H9 (cell line): ENCODE measurements at places on chromosomes 6 and 20. TPM values are rescaled to one million over a fixed set of nuclear protein-coding genes. Genes with fewer than 3 reads are reported as not detected.

DNA sequence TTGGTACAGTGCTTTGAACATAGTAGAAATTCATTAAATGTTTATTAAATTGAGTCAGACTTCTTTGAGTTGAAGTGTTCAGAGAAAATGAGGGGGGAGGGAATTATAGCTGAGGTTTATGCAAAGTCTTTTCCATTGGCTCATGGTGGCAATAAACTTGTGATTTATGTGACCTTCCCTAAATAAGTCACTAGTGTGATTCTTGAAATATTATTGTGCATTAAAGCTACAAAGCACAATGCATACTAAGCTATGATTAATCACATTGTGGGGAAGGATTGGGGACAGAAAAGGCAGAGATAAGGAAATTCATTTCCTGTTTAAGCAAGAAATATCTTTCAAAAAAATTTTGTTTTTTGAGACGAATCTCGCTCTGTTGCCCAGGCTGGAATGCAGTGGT is 877.5 kb downstream of the TFAP2A start:
- DNase-seq, result no peak

GRCh38 chr20:60062431-60063047 is 104.3 kb downstream of the CDH26 start:
- DNase-seq, result peak; percentile 22

DNA sequence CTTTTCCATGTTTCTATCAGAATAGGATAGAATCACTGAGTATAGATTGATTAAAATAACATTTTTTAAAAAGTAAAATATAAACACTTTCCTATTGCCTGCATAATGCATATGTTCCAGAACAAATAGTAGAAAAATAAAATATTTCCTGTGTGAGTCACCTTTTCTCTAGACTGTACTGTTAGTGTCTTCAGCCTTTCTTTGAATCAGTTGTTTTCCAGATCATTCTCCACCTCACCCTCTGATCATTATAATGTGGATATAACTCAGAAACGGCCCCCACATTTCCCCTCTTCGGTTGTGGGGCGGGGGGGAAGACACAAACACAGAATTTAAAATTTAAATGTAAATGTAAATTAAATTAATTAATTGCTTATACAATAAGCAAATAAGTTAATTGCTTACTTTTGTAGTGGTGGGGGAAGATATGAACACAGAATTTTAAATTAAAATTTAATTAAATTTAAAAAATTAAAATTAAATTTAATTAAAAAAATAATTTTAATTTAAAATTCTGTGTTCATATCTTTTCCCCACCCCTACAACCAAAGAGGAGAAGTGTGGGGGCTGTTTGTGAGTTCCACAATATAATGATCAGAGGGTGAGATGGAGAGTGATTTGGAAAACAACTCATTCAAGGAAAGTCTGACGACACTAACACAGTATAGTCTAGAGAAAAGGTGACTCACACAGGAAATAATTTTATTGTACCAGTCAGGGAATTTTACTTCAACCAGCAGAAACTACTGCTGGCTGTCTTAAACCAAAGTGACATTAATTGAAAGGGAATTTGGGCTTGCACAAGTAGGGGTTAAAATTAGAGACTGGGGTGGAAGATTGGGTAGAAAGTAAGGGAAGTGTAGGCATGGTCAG is 37.1 kb upstream of the PROKR2 start:
- no peak for DNase-seq

- peak; percentile 56 for DNase-seq
Observed at GRCh38 chr6:26016245-26016962, 53.8 kb downstream of the TRIM38 start.

DNA sequence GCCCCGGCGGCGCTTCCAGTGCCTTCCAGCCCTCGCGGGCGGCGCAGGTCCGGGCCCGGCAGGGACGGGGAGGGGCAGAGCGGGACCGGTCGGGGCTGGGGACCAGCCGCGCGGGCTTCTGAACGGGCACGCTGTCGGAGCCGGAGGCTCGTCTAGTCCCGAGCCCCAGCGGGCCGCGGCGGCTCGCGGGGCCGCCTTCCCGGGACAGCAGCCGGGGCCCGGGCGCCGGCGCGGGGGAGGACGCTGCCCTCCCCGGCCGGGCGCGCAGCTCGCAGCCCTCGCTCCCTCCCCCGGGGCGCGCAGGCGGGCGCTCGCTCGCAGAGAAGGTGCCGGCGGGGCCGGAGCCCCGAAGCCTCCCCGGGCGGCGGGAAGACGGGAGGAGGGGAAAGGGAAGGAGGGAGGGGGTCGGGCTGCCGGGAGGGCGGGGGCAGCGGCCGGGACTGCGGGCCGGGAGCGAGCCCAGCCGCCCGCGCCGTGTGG is 696 bp upstream of the SIRPA start:
- peak; percentile 55 for DNase-seq

DNA sequence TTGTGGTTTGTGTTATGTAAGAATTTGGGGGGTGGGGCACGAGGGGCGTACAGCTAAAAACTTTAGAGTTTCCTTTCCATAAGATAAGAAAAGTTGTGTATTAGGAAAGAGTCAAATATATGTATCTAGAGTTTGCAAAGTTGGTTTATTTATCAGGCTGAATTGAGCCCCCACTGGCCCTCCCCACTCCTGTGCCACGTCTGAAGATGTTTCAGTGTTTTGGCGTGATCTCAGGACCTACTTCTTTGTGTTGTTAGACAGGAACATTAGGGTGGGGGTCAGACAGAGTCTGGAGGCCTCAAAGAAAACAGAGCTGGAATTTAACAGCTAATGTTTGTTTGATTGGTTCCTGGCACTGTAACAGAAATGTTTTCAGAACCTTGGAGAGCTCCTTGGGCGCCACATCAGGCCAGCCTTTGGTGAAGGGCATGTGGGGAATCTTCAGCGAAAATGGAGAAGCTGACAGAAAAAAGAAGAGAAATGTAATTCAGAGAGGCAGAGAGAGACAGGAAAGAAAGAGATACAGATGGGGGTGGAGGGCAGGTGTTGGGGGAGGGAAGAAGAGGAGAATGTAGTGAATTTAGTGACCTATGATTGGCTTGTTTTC is 674 bp downstream of the NRSN1 start:
- DNase-seq, result peak; percentile 73

GRCh38 chr20:59584278-59584925 is 19.9 kb upstream of the PHACTR3 start:
- DNase-seq, result no peak

Gene MYB
- 5.8 and 6.7 TPM in 2 replicates for total RNA-seq

Gene DAAM2
- 1.0 and 1.1 TPM in 2 replicates for total RNA-seq

GRCh38 chr6:13953061-13953705 is 28.4 kb downstream of the RNF182 start:
- DNase-seq, result no peak

Gene APCDD1L
- 0.68 and 1.1 TPM in 2 replicates for total RNA-seq

Gene SIRT5
- 14.3 and 14.6 TPM in 2 replicates for total RNA-seq
